ENCODE measurements at places on chromosomes 5 and 9.

DNA sequence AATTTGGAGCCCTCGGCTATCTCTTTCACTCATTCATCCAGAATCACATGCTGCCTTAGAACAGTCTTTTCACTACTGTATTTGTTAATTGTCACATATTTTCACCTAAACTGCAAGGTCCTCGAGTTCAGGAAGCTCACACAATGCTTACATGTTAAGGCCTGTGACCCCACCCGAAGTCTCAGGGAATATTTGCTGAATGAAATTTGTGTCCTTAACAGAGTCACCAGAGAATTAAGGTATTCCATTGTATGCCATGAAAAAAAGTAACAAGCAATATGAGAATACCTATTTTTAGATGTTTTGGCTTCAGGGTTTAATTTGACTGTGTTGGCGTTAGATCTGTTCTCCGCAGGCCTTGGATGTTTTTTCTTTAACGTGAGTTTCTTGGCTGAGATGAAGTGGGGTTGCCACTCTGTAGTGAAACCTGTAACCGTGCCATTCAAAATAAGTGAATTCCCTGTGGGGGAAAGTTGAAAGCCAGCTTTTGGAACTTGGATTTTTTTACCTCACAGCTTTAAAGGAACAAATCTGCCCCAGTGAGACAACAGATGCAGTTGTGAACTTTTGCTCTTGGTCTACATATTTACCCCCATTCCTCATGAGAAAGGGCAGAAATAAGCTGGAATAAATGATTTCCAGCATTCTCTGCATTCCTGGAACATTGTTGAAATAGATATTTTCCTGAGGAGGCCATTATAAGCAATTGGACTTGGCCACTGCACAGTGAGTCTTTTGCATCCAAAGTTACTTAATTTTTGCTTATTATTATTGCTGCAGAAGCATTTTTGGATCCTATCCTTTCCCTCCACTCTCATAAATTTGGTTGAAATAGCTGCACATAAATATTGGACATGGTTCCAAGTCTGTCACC lies 35.9 kb upstream of the FBP1 start:
- no peak for ATAC-seq

DNA sequence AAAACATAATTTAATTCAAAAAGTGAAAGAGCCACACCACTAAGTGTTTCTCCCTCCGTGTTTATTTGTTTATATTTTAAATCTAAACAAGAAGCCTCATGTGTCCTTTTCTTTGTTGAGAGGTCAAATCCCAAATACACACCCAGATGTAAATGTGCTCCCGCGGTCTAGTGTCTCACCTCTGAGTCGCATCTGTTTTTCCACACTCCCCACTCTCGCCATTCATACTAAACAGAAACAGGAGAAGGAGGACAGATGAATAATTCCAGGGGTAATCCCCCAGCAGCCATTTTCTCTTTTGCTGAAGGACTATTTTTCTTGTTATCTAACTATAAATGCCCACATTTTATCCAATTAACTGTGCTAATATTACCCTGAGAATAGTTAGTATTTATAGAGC lies 361.6 kb upstream of the RIOK2 start:
- no peak for ATAC-seq

- ATAC-seq = no peak
Observed at GRCh38 chr9:78316166-78316892, 19.4 kb downstream of the PSAT1 start.

DNA sequence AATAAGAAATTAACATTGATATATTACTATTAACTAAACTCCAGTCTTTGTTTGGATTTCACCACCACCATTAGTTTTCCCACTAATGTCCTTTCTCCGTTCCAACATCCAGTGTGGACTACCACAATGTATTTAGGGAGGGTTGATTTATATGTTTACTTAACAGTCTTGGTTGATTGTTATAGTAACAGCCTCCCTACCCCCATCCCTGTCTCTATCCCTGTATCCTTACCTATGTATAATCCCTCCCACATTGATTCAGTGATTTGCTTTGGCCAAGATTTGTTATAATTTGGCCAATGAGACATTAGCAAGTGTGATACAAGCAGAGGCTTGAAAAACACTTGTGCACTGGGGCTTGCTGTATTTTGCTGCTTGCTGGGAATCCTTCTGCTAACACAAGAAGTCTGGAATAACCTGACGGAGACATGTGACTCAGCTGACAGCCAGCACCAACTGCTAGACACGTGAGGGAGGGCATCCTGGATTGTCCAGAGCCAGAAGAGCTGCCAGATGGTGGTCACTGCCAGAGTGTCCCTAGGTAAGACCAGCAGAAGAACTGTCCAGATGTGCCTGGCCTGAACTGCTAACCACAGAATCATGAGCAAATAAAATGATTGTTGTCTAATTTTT lies 51.2 kb upstream of the TCF7 start:
- no peak for ATAC-seq

Data from stimulated activated memory B cell treated with anti-CD40 and anti-IgM and Interleukin-4, amounts not matched to agents 10 μg/mL and 1 μg/mL and 100 μg/mL, for 72 hours (primary cell).